ENCODE measurements at places on chromosomes 5 and 9.

GRCh38 chr9:109379513-109379912 is 58.7 kb upstream of the EPB41L4B start:
- DNase-seq = no peak

GRCh38 chr9:17488662-17489061 is 90.2 kb upstream of the SH3GL2 start:
- no peak for DNase-seq

GRCh38 chr5:122076050-122076461 is 2.0 kb downstream of the LOX start:
- no peak for DNase-seq

DNA sequence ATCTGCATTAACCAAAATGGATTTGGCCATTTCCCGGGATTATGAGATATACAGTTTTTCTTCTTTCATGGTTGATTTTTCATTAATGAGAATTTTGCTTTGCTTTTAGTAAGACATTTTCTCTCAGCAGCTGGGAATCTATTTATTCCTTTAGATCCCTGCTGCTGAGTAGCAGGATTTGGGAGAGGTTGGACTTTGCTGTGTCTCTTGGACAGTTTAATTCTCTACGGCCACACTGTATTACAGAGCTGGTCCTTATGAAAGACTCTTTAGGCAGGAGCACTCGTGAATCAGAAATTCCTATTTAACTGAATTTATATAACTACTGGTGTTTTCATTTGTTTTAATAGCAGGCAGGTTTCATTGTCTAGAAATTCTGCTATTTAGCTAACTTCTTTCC is 1.6 kb downstream of the UNC13B start:
- no peak for DNase-seq

DNA sequence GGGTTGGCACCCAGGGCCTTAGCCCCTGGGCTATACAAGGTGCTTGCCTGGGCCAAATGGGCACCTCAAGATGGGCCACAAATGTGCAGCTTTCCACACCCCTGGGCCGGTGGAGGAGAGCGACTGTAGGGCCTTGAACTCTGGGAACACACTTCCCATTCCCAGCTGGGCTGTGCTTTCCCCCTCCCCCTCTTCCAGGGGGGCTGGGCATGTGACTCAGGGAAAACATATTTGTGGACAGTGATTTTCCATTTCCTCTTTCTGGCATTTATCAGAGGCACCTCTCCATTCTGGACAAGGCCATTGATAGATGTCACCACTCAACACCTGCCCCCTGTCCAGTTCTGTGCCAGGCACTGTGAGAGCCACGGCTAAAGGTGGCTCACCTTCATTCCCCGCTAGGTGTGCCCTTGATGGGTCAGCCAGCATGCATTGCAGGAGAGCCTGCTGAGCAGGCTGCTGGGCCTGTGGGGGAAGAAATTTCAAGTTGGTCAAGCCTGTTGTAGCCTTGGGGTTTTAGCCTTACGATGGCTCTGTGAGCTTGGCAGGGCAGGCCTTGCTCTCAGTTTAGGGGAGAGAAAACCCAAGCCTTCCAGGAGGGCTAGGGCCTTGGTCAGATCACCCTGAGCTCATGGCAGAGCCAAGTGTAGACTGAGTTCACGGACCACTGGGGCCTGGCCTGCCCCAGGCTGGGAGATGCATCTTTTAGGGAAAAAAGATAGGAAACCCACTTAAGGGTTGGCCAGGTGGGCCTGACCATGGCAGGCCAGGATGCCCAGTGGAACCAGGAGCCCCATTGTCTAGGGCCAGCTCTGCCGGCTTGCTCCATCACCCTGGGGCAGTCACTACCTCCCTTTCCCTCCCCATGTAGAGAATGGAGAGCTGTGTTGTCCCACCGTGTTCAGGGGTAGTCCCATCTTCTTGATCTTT is 113.9 kb downstream of the DAB2IP start:
- DNase-seq = no peak

DNA sequence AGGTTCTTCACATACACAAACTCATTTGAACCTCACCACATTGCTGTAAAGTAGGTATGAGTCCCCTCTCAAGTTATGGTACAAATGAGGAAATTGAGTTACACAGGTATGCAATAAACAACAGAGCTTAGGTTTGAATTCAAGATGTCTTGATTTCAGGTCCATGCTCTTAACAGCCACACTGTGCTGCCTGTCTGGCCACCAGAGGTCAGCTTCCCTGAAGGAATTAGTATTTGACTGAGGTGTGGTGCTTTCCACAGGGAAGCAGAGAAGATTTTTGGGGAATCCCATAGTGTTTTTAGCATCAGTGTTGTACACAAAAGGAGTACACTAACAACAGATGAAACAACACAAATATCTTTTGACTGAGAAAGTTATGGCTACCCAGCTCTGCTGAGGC is 94.4 kb upstream of the ITGA1 start:
- no peak for DNase-seq

DNA sequence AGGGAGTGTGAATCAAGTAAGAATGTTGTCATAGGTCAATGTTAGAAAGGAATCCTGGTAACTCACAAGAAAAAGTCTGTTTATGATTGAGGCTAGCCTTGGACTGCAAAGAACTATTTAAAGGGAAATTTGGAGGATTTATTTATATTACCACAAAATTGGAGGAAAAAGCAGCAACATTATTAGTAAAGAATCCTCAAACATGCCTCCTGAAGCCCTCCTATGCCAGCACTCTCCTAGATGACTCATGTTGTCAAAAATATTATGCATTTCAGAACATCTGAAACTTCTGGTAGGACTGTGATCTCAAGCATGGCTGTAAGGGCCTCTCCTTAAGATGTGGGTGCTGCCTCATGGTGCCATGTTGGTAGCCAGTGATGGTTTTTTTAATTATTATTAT is 628.5 kb downstream of the CHSY3 start:
- no peak for DNase-seq

- DNase-seq = no peak
Measured at GRCh38 chr9:32326146-32326545, 58.3 kb upstream of the ACO1 start.

- no peak for DNase-seq
Measured at GRCh38 chr5:59817536-59817935, 76.0 kb downstream of the PDE4D start.

DNA sequence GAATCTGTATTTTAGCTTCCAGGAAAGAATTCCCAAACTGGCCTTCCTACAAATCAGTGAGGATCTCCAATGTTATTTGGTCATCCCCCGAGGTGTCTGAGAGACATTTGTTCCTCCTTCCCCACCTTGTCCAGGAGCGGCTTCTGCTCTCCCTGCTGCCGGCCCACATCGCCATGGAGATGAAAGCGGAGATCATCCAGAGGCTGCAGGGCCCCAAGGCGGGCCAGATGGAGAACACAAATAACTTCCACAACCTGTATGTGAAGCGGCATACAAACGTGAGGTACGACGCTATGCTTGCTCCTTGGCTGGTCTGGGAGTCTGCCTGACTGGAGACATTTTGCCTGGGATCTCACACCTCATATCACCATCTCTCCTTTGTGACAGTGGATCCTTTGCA is 160.4 kb downstream of the CFAP90 start:
- no peak for DNase-seq

DNA sequence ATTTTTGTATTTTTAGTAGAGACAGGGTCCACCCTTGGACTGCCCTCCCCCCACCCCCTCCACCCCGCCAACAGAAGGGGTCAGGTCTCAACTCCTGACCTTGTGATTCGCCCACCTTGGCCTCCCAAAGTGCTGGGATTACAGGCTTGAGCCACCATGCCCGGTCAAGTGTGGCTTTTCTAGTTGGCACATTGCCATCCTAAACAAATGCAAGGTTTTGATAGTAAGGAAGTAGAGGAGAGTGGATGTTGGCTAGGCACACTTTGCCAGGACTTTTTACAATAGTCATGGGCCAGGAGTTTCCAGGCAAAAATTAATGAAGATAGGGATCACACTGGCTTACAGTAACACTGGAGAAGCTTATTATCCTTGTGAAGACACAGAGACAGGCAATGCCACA is 62.4 kb downstream of the GALNT12 start:
- DNase-seq = no peak

DNA sequence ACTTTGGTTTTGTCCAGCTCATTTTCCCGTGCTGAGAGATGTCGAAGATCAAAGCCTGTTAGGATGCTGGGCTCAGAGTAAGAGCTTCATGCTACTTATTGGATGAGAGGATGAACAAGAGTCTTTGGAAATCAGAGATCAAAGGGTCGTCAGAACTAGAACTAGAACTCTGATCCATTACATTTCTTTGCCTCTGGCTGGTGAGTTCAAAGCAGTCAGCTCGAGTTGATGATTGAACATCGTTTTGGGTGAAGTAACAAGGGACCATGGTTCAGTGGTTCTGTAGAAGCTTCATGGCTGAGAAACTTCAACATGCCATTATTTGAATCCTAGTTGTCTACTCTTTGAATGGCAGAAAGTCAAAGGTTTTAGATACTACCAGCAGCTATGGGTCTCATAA is 320.3 kb downstream of the ARHGEF28 start:
- no peak for DNase-seq

DNA sequence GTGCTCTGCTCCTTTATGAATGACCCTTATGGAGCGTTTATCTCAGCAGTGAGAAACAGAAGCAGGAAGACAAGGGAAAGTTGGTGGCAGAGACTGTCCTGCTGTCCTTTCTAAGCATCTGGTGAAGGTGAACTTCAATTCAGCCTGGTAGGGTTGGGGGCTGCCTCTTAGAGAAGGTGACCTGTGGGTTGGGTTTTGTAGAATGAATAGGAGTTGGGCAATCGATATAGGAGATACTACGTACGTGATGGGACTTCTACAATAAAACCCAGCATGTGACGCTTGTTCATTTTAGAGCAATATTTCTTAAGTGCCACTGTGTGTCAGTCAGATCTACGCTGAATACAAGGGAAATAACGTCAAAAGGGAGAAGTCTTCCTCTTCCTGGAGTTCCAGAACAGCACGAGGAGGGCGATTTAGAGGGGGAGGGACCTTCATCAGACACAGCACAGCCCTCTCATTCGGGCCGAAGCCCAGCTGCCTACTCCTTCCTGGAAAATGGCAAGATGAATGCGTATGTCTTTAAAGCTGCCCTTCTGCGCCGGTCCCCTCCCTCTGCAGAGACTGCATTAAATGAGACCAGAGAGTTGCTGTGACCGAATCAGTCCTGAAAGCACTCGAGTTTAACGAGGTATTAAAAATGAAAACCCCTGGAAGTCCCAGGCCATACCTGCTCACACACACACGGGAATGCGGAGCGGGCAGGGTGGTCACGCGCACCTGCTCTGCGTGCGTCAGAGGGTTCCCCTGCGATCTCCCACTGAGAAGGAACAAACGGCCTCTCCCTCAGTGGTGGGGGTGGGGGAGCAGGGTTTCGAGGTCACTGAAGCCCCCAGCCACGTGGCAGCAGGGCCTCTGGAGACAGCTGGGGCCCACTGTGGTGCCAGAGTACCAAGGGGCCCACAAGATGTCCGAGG is 85.3 kb upstream of the SARDH start:
- no peak for DNase-seq

DNA sequence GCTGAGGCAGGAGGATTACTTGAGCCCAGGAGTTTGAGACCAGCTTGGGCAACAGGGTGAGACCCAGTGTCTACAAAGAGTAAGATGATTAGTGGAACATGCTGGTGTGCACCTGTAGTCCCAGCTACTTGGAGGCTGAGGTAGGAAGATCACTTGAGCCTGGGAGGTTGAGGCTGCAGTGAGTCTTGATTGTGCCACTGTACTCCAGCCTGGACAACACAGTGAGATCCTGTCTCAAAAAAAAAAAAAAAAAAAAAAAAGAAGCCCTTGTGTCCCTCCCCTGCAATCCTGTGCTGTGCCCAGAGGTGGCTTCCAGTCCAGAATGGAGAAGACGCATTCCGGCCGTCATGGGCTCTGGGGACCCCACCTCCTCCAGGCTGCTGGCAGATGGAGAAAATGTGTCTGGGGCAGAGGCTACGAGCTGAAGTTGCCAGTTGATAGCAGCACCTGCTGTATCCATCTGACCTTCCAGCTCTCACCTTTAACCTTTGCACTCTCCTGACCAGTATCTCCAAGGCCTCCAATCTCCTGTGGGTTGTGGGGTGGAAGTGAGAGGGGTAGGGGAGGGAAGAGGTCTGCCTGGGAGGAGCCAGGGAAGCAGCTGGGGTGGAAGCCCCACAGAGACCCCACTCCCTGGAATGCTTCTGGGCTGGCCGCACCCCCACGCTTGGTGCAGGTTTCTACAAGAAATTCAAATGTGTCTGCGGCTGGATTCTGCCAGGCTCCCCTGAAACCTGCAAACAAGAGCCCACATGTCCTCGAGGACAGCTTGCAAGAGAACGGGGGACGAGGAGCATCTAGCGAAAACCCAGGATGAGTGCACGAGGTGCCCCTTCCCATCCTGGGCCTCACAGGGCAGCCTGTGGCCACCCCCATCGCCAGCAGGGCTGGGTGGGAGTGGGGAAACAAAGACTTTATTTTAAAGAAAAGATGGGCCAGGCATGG is 148.3 kb upstream of the IER5L start:
- no peak for DNase-seq

DNA sequence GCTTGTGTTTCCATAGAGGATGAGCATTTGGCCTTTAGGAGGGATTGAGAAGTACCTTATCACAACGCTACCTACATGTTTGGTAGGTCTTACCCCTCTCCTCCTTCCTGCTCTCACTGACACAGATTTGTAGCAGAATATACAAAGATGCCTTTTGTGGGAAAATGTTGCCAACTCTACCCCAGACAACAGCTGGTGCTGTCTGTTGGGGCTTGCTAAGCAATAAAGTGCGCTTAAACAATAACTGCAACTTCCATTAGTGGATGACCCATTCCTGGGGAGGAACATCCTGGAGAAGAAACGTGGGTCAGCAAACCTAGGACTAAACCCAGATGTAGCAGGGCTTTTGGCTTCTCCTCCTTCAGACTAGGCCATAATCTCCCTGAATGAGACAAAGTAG is 174.3 kb downstream of the EFNA5 start:
- no peak for DNase-seq

- no peak for DNase-seq
Measured at GRCh38 chr5:16578474-16578883, 38.3 kb downstream of the RETREG1 start.

- no peak for DNase-seq
Measured at GRCh38 chr5:140372971-140373487, 13.0 kb downstream of the SLC4A9 start.

DNA sequence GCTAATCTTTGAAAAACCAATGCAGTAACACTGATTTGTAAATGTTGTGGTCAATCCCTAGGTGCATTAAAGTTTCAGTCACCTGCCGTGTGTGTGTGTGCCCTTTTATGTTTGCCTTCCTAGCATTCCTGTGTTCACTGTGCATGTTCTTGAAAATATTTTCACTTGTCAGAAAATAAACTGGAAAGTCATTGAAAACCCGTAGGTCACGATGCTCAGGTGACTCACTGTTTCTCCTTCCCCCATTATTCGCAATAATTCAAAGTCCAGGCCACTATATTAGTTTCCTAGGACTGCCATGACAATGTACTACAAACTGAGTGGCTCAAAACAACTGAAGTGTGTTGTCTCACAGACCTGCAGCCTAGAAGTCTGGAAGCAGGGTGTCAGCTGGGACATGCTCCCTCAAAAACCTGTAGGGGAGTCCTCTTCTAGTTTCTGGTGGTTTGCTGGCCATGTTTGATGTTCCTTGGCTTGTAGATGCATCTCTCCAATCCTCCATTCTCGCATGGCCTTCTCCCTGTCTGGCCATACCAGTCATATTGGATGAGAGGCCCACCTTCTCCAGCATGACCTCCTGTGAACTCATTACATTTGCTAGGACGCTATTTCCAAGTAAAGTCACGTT is 29.3 kb downstream of the MARVELD2 start:
- no peak for DNase-seq

GRCh38 chr5:72206994-72207393 is 99.7 kb downstream of the MAP1B start:
- DNase-seq = no peak

Data from GM12891 (cell line).